Esophagus mucosa (tissue), 1 donor: ENCODE measurements at places on chromosomes 16 and 17. TPM values are rescaled to one million over a fixed set of nuclear protein-coding genes. Genes with fewer than 3 reads are reported as not detected.

GRCh38 chr17:63967953-63968352, 4.8 kb downstream of the SCN4A start:
- ATAC-seq: no peak

DNA sequence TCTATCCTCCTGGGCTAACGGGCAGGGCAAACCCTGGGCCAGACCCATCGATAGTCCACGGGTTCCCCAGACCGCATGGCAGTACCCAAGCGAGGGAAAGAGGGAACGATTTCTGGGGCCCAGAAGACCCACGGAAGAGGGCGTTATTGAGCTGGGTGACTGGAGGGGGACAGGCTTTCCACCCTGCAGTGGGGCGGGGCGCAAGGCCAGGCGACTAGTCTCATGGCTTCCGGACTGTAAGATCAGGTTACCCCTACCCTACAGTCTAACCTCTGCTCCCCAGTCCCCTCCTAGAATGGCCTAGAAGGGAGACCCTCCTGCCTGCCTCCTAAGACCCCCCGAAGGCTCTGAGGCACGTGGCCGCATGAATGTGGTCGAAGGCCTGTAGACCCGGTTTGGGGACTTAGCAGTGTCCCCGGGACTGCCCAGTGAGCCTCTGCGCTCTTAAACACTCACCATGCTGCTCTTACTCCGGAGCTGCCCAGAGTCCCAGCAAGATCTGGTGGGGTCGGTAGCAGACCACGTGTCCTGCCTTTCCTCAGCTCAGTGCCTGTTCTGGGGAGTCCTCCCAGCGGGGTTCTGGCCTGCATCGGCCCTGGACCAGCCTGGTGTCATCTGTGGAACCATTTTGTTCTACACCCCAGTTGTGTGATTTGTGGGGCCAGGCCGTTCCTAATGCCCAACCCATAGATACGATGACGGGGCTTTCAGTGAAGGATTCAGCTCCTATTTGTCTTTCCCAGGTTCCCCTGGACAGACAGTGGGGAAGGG, 13.2 kb upstream of the AURKB start:
- peak; percentile 6 for ATAC-seq

- ATAC-seq: no peak
These were observed 483 bp downstream of the RPA1 start for GRCh38 chr17:1830288-1830687.

DNA sequence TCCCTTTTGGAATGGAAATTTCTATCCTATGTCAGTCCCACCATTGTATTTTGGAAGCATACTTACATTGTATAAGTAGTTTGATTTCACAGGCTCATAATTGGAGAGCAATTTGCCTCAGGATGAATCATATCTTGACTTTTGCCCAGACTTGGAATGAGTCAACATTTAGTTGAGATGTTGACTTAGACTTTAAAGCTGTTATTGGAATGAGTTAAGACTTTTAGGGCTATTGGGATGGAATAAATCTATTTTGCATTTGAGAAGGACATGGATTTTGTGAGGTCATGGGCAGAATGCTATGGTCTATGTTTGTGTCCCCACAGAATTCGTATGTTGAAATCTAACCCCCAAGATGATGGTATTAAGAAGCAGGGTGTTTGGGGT, 12.2 kb upstream of the ZNF594 start:
- no peak for ATAC-seq

GRCh38 chr17:32258383-32259140, 7.1 kb upstream of the RHBDL3 start:
- ATAC-seq: no peak

- no peak for ATAC-seq
These were observed 27.1 kb upstream of the LASP1NB start for GRCh38 chr17:38898291-38898679.

ODAD4 gene
- not detected for total RNA-seq
